Pulmonary artery endothelial cell (primary cell): ENCODE measurements at places on chromosomes 5 and 9.

DNA sequence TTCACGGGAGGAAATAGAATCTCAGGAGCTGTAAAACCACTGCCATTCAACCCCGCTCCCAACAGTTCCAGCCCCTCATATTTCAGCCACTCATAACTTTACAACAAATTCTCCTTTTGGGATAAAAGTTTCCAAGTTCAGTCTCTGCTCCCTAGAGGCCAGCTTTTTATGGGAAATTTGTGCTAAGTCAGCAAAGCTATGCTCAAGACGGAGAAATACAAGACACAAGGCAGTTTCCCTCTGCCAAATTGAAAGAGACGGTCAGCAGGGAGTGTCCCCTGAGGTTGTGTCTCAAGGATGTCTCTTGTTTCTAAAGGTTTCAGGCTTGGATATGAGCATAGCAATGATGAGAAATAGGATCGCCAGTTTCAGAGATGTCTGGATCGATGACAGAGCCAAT, 608.6 kb downstream of the CCDC171 start:
- no peak for DNase-seq

DNA sequence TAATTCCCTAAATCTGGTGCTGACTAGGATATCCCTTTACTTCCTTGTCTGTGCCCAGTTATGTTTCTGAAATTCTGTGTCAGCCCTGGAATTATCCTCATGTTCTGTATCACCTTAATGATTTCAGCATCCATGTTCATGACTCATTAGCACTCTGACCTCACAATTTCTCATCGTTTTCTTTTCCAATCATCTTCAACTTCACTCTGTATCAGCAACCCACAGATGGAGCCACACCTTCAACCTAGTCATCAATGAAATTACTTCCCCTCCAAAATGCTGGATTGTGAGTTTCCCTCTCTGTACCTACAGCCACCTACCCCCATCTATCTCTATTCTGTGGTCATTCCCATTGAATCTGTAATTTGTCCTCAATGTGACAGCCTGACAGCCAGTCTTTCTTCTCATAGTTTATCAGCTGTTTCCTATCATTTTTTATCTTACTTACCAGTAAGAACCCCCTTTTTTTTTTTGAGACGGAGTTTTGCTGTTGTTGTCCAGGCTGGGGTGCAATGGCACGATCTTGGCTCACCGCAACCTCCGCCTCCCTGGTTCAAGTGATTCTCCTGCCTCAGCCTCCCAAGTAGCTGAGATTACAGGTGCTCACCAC, 3.1 kb upstream of the IL6ST start:
- DNase-seq: no peak

DNA sequence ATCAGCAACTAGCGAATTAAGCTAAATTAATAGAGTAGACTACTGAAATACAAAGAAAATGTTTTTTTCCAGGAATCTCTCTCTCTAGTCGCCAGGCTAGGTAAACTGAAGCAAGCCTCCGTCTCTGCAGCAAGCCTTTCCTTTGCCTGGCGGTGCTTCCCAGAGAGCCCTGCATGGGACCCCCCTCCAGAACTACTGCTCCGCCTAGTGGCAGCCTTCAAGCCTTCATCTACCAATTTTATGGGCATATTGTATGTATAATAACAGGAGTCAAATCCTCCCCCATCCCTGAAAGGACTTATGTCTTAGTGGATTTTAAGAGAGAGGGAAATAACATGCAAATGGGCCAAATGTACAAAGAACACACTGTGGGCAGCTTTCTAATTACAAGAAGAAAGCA, 241.9 kb downstream of the SAXO1 start:
- DNase-seq: no peak

GRCh38 chr5:126801992-126802294, 25.0 kb downstream of the LMNB1 start:
- no peak for DNase-seq

GRCh38 chr9:95953986-95954385, 78.5 kb downstream of the ERCC6L2 start:
- no peak for DNase-seq

- DNase-seq: no peak
Measured at GRCh38 chr9:1051584-1052275, 1.6 kb downstream of the DMRT2 start.

DNA sequence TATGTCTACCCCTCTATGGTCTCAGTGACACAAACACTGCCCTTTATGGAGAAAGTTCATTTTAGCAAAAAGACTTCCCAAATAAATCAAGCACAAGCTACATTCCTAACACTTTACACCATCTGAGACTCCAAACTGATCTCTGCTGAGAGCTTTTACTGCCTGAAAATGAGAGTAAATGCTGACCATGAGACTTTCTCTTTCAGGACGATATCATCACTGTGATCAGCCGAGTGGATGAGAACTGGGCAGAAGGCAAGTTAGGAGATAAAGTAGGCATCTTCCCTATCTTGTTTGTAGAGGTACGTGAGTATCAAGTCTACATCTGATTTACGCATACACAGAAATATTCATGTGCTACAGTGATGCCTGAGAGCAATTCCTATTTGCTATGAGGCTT, 67.5 kb downstream of the SH3RF2 start:
- no peak for DNase-seq

DNA sequence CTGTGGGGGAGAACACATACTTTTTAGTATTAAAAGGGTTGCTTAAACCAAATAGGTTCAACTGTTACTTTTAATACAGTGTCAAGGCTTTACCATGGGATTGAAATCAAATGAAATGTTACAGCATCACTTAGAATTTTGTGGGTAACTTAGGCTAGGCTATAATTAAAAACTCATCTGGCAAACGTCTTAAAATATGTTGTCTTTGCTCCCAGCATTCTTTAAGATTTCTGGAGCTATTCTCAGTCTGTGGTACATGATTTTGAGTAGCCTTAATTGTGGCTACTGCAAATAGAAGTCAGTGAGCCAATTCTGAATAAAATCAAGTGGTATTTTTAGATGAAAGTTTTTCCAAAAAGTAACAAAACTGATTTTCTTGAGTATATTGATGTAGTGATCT, 30.7 kb downstream of the UHRF2 start:
- DNase-seq: no peak

- DNase-seq: no peak
Measured at GRCh38 chr5:150353032-150353675, 4.3 kb upstream of the TCOF1 start.

- no peak for DNase-seq
Measured at GRCh38 chr9:36218011-36218410, 27.3 kb downstream of the CLTA start.

- DNase-seq: peak; percentile 33
Measured at GRCh38 chr9:70480405-70480980, 66.0 kb upstream of the KLF9 start.

DNA sequence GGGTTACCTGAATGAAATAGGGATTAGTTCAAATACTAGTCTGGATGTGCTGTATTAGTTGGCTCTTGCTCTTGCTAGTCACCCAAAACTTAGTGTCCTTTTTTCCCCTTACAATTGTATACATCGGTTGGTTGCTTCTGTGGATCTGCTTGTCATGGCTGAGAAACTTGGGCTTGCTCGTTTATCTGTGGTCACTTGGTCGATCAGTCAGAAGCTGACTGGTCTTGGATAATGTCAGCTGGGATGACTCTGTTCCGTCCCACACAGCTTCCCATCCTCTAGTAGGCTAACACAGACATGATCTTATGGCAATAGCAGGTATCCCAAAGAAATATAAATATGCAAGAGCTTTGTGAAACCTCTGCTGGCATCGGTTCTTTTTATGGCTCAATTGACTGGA, 807.4 kb downstream of the MAT2B start:
- DNase-seq: no peak

DNA sequence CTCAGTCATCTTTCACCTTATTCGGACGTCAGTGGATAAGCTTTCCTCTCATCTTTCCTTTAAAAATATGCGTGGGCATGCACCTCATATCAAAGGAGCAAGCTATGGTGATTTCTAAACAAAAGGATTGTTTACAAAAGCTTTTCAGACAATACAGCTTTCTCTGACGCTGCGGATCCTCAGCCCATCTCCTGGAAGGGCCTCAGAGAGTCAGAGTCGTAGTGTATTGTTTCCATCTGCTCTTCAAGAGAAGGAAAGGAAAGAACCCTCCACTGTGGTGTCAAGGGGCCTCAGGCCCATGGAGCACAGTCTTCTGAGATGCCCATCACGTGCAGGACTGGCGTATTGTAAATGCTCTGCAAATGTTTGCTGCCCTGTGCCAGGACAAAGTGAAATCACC, 163.4 kb upstream of the MAP1B start:
- DNase-seq: no peak

- DNase-seq: no peak
Measured at GRCh38 chr5:142382186-142382585, 57.4 kb upstream of the SPRY4 start.

DNA sequence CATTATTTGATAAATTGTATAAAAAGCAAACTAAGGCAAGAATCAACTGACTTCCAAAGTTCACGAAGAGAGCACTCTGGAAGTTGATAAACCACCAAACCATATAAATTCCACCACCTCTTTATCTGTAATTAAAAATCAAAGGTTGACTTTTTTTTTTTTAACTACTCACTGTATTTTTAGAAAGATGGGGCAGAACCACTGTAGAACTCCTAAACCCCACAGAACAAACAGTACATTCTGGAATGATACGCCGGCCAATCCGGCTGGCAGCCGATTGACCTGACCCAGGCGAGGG, 435 bp upstream of the CCNG1 start:
- DNase-seq: no peak

- no peak for DNase-seq
Measured at GRCh38 chr9:123657941-123658340, 272.0 kb downstream of the DENND1A start.

DNA sequence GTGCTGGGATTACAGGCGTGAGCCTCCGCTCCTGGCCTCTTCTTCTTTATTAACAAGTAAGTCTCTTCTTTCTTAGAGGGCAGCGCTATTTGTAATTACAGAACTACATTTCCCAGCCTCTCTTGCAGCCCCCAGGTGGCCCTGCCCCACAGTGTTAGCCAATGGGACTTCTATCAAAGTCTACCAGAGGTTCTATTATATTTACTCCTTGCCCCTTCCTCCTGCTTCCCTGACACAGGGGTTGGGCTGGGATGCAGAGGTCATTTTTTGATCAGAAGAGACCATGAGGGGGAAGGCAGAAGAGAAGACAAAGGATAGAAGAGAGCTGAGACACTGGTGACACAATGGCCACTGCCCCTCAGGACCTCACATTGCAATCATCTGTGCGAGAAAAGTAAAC, 224.2 kb downstream of the SYK start:
- DNase-seq: no peak

DNA sequence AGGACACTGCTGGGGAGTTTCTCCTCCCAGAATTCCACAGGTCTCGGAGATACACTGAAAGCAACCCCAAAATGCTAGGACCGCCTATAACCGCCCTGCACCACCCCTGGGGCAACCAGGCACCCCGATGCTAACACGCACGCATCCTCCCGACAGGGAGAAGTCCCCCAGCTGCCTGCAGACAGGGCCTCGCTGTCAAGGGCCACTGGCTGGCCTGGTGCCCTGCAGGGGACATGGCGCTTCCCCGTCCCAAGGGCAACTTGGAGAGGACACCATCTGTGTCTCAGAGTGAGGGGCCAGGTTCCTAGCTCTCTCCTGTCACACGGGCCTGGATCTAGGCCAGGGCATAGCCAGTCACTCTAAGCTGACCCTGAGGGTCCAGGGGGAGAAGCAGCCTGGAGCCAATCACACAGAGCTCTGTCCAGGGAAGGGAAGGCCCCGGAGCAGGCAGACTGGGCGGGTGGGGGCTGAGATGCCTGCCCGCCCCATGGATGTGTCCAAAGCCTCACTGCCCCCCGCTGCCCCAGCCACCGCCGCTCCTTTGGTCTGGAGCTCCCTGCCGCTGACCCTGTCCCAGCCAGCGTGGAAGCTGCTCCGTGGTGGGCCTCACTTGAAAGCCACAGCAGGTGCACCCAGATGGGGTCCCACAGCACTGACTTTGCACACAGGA, 9.7 kb downstream of the NOTCH1 start:
- DNase-seq: no peak

- no peak for DNase-seq
Measured at GRCh38 chr5:6090079-6090654, 288.2 kb downstream of the MED10 start.

GRCh38 chr5:98639274-98639673, 134.2 kb upstream of the RGMB start:
- no peak for DNase-seq

GRCh38 chr9:69831611-69832010, 11.0 kb downstream of the CFAP95 start:
- DNase-seq: no peak

- no peak for DNase-seq
Measured at GRCh38 chr5:91146230-91146629, 236.9 kb downstream of the ARRDC3 start.

DNA sequence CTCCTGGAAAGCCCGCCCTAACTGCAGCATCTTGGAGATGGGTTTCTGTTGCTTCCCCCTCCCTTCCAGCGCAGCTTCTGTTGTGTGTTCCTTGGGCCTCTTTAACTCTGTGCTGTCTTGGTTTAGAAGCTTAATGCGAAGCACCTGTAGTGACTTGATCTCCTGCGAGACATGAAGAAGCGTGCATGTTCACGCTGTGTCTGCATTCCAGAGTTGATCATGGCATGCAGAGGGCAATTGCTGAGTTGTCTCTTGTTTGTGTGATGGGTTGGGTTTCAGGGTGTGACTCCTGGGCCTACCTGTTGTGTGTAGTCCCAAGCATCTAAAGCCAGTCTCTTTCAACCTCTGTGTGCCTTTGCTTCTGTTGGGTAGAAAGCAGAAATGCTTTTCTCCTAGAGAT, 155.6 kb downstream of the SMARCA2 start:
- DNase-seq: no peak

DNA sequence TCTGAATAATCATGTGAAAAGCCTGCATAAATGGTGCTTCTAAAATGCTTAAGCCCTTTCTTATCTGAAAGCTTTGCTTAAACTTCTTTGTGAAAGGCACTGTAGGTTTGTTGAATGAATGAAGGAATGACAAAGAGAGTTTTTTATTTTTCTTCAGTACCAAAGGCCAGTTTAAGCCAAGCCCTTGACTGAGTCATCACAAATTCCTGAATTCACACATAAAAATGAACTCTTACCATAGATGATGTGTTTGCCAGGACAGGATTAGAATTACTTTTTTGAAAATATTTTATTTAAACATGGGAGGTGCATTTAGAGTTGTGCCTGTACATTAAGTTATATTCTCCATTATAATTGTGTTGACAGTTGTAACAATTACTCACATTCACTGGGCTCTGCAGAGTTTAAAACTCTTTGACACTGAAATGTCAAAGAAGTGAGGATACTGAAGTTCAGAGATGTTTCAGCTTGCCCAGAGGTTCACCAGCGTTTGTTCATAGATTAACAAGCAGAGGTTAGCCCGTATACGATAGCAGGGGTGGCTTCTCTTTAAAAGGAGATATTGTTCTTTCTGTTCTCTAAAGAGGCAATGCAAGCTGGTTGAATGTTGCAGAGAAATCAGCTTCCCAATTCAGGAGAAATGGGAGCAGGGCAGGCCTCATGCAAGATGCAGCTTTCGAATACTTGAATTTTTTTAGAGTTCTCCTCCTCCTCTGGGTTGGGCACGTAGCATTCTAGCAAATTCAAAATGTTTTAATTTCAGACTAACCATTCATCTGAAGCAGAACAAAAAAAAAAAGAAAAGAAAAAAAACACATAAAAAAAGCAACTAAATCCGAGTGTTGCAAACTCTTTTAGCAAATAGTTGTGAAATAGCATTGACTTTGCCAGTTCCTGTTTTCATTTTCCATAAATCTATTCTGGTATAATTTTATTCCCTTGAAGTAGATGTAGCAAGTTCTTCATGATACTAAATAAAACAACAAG, 358.7 kb upstream of the KLF4 start:
- DNase-seq: no peak

- no peak for DNase-seq
Measured at GRCh38 chr9:98429613-98430012, 174.2 kb upstream of the TBC1D2 start.
